Kidney glomerular epithelial cell (primary cell): ENCODE measurements at places on chromosomes 3 and 15.

- no peak for DNase-seq
Observed at GRCh38 chr3:87361956-87362355, 85.6 kb upstream of the POU1F1 start.

DNA sequence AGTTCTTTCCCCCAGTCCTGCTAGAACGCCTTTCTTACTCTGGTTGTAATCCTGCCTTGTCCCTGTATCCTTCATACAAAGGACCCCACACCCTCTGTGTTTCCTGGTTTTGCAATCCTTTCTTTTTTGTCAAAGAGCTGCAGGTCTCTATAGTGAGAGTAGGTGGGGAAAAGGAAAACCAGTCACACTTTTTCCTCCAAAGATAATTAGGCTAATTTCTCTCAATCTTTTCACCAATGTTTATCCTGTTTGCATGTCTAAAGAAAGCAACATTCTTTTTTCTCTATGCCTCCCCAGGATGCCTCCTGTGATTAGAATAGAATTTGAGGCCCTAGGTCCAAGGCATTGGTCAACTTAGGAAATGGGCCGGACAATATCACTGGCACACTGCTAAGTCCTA lies 25.4 kb downstream of the SEMA6D start:
- DNase-seq, result no peak

DNA sequence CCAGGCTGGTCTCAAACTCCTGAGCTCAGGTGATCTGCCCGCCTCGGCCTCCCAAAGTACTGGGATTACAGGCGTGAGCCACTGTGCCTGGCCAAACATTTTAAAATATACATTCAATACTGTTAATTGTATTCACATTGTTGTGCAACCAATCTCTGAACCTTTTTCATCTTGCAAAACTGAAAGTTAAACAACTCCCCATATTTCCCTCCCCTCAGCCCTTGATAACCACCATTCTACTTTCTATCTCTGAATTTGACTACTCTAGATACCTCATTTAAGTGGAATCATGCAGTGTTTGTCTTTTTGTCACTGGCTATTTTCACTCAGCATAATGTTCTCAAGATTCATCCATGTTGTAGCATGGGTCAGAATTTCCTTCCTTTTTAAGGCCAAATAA lies 30.0 kb downstream of the HMCES start:
- DNase-seq, result no peak

GRCh38 chr3:125191730-125192129 lies 20.8 kb downstream of the SLC12A8 start:
- no peak for DNase-seq

GRCh38 chr3:108393128-108393900 lies 97.0 kb downstream of the HHLA2 start:
- no peak for DNase-seq

DNA sequence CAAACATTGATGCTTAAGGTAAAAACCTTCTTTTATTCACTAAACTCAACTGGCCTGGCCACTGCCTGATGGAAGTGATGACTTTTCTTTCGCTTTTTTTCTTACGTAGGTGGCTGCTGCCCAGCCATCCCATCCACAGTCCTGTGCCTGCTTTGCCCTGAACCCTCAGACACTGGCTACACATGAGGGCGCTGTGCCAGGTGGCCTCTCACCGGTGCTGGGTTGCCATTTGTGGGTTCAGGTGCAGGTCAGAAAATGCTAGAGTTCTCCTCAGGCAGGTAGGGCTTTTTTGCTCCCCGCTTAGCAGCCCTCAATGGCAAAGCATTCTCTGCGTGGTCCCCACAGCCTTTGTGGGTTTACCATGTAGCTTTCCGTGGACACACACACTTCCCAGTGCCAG lies 88.3 kb upstream of the PRR23E start:
- DNase-seq, result no peak

DNA sequence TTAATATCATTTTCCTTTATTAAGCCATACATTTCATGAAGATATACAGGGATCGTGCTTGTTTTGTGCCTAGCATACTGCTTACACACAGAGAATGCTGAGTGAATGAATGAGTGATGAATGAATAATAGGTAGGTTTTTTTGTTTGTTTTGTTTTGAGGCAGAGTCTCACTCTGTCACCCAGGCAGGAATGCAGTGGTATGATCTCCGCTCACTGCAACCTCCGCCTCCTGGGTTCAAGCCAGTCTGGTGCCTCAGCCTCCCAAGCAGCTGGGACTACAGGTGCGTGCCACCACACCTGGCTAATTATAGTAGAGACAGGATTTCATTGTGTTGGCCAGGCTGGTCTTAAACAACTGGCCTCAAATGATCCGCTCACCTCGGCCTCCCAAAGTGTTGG lies 400.0 kb downstream of the ROBO1 start:
- DNase-seq, result no peak

DNA sequence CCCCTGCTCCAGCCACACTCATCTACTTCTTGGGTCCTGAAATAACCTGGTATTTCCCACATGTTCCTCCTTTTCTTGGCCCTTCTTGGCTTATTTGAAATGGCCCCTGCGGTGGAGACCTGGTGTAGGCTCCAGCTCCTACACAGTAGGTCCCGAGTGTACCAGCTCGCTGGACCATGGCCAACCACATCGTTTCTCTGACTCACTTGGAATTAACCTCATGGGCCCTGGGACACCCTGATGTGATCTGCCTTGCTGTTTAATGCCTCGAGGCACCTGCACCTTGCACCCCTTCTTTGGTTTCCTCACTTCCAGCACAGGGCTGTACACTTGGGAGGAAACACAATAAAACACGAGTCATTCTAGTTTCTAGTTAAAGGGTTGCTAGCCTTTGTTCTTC lies 60.3 kb downstream of the FEM1B start:
- DNase-seq, result peak; percentile 28

- no peak for DNase-seq
Observed at GRCh38 chr15:31160740-31161495, 59.4 kb upstream of the TRPM1 start.

DNA sequence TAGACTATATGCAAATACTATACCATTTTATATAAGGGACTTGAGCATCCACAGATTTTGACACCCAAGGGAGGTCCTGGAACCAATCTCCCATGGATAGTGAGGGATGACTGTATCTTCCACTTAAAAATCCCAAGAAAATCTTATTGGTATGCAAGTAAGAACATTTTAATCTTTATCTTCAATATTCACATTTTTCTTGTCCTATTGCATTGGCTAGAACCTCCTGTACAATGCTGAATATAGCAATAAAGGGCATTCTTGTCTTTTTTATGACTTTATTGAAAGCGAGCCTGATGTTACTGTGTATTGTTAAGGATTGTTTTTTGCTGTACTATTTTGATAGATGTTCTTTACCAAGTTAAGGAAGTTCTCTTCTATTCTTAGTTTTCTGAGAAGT lies 36.9 kb downstream of the MYLK start:
- DNase-seq, result no peak

DNA sequence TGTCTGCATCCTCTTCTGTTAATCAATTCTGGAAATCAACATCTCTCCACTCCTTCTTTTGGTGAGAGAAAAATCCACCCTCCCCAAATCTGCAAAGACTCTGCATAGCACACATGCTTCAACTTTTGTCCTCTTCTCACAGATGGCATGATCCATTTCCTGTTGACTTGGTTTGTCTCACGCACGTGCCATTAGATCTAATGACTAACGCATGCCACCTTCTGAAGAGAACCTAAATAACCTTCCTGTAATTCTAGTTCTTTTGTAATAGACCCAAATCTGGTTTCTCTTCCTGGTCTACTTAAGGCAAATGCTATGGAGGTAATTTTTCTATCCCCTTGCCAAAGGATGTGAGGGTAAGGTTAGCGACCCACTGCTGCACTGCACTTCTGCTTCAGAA lies 51.0 kb upstream of the ATOSA start:
- no peak for DNase-seq

- no peak for DNase-seq
Observed at GRCh38 chr3:24149032-24149431, 203.9 kb downstream of the NR1D2 start.

- no peak for DNase-seq
Observed at GRCh38 chr15:72774696-72775383, 8.7 kb downstream of the ADPGK start.

- no peak for DNase-seq
Observed at GRCh38 chr15:100738614-100739013, 136.2 kb downstream of the ASB7 start.

DNA sequence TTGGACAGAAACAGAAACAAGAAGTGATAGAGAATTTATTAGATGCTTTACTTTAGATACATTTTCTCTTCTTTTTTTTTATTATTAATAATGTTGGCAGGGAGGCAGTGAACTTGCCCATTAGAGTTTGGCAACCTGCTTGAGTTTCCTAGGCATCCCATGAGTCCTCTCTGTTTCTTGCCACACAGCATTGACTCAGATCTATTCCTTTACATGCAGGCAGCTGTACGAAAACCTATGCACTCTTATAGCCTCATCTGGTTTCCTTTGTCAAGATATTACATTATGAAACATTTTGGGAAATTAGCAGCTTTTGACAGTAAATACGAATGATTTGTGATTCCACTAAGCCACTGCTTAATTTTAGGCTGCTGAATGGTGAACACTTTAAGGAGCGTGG lies 23.3 kb downstream of the IL1RAP start:
- no peak for DNase-seq

DNA sequence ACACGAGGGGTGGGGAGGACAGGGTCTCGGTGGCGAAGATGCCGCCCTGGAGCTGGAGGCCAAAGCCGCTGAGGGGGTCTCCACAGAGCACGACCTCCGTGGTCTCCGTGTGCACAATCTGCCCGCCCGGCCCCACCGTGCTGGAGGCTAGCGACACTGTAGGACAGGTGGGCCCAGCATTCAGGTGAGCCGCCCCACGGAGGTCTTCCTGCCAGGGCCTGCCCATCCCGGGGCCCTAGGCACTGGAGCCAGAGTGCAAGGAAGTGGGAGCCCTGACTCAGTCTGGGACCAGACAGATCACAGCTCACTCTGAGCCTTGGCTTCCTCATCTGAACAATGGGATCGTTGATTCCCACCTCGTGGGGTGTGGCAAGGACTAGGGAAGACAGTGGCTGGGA lies 25.8 kb downstream of the GRIP2 start:
- DNase-seq, result no peak

DNA sequence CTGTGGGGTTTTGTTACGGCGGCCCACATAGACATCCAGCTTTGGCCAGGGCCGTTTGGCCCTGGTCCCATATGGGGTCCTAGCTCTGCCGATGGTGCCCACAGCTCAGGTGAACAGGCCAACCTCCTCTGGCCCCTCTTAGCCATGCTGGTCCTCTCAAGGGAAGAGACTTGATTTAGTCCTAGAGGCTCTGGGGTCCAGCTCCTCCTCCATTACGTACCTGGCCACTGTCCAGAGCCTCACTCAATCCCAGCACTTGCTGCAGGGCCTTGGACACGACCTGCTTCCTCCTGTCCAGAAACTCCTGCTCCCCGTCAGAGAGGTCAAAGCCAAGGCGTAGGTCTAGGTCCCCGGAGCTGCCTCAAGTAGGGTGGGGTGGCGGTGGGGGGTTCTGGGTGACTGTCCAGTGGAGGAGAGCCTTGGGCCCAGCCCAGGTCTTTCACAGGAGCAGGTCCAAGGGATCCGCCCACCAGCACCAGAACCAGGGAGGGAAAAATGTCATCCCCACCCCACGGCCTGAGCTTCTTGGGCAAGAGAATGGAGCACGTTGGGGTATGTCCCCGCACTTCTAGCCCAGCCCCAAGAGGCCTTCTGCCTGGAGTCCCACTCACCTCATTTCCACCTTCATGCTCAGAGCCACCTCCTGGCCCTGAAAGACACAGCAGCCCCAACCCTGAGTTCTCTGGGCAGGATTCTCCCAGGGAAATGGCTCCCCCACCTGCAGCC lies 6.8 kb downstream of the PLA2G4F start:
- no peak for DNase-seq

- no peak for DNase-seq
Observed at GRCh38 chr3:133910422-133910821, 14.7 kb upstream of the RAB6B start.

DNA sequence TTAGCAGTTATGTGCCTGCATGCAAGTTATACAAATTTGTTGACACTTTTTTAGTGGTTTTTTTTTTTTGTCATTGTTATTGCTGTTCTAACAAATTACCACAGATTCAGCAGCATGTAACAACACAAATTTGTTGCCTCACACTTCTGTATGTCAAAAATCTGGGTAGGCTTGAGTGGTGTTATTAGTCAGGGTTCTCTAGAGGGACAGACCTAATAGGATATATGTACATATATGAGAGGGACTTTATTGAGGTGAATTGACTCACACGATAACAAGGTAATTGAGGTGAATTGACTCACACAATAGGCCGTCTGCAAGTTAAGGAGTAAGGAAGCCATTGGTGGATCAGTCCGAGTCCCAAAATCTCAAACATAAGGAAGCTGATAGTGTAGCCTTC lies 15.0 kb upstream of the PLSCR1 start:
- no peak for DNase-seq

- peak; percentile 84 for DNase-seq
Observed at GRCh38 chr3:151219056-151219455, 16.0 kb upstream of the GPR171 start.

- DNase-seq, result no peak
Observed at GRCh38 chr15:87910301-87910700, 346.2 kb downstream of the NTRK3 start.

GRCh38 chr3:20250786-20251185 lies 64.8 kb upstream of the SGO1 start:
- no peak for DNase-seq

GRCh38 chr15:62740141-62741004 lies 302.2 kb upstream of the TPM1 start:
- no peak for DNase-seq
